ENCODE measurements at places on chromosomes 5 and 9.

DNA sequence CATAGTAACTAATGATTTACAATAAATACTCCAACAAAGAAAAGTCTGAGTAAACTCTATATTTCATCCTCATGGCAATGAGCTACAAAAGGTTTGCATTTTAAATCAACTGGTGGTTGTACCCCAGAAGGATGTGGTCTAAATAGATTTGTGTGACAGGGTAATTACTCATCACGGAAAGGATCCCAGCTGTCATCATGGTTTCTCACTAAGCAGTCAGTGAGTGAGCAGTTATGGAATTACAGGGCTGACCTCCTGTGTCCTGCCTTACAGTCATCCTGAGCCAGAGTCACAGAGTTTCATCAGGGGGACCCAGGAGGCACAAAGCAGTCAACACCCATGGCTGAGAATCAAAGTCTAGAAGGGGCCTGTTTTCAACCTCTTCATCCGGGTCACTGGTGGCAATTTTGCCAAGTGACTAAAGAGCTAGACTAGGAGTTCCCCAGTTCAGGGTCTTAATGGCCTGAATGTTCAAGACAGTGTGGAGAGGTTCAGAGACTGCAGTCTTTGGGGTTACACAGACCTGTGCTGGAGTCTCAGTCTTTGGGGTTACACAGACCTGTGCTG, 210.7 kb upstream of the SLC24A2 start:
- DNase-seq = peak; percentile 91

DNA sequence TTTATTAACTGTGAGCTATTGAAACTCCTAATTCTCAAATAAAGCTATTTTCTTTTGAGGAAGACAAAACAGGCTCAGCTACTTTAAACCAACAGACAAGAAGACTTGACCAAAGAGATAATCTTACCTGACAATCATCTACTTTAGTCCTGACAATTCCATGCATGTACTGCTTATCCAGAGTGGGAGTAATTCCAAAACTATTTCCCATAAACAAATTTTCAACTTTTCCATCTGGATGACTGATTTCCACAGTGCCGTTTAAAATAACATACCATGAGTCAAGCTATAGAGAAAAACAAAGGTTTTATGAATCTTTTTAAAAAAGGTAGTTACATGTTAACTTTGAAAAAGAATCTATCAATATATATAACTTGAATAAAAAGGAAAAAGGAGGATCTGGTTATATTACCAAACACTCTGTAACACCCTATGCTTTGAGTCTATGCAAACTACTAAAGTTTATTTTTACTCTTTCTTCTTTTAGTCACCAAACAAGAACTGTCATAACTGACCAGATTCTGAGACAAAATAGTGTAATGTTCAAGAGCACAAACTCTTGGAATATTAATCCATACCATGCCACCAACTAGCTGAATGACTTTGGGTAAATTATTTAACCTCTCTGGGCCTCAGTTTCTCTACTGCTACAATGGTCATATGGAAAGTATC, 129.7 kb downstream of the RAPGEF6 start:
- DNase-seq = no peak

GRCh38 chr5:141845371-141845851, 32.8 kb downstream of the PCDH1 start:
- DNase-seq = no peak

DNA sequence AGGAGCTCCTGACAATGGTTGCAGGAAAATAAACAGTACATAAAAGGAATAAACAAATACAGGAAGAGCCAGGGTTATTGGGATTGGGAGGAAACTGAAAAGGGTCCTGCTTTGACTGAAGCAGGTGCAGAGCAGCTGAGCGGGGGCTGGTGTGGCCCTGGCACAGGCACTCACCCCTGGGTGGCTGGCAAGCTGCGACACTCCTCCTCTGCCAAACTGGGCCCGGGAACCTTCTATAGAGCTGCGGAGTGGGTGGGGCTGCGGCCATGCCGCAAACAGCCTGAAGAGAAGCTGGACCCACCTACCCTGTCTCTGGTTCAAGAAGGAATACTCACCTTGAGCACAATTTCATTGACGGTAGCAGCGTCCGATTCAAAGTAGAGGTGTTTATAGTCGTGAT, 182.5 kb downstream of the GAPVD1 start:
- DNase-seq = no peak

- DNase-seq = no peak
Observed at GRCh38 chr5:39835371-39835770, 410.6 kb upstream of the DAB2 start.

DNA sequence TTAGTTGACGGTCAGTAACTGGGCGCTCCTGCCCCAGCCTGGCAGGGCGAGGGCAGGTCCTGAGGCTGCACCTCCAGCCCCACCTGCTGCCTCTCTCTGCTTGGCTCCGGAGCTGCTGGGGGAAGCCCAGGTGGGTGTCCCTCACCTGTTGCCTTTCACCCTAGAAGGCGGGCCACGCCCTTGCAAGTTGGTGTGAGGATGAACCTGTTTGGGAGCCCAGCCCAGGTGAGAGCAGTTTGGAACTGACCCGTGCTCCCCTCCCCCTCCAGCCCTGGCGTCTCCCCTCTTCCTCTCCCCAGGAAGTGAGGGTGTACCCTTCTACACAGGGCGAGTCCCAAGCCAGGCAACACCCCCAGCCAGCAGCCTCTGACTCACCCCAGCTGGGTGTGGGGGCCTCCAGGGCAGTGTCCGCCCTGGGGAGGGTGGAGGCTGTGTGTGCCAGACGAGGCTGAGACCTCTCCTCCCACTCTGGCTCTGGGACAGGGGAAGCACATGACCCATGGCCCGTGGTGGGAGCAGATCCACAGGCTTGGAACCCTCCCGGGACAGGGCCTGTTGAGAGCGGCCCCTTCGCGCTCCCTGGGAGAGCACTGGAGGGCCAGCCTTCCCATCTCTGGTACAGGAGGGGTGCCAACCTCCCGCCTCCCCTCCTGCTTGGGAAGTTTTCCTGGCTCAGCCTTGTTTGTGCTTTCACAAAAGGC, 10.4 kb downstream of the LRRC8A start:
- no peak for DNase-seq

- DNase-seq = no peak
Observed at GRCh38 chr5:143582869-143583268, 179.4 kb upstream of the NR3C1 start.

GRCh38 chr5:177545487-177546257, 8.7 kb downstream of the FAM193B start:
- peak; percentile 64 for DNase-seq

DNA sequence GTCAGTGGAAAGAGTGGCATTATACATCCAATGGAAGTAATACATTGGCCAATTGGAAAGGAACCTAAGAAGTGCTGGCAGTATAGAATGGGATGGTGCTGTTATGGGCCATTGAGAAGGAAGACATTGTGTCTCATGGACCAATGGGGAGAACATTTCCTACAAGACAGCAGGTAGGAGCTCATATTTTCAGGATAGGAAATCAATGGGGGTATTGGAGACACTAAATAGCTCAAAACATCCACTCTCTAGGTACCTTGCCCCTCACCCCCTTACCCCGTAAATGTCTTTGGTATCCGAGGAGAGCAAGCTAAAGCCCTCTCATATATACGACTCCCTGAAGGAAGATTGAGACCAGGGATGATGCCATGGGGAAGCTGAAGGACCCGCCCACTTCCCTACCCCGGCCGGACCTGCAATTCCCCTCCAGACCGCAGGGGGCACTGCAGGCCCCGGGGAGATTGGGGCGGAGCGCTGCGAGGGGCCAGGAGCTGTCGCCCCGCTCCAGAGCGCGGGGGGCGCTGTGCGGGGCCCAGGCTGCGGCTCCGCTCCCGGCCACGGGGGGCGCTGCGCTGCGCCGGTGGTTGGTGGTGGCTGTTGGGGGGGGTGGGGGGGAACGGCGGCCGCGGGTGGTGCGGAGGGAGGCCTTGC, at the start of gene KDM3B:
Gene KDM3B, plus strand, starts transcription at position 615 of the 651 bp plus-strand sequence. CDS start 111 bp downstream, outside the sequence.
- DNase-seq = no peak

GRCh38 chr9:99221266-99221620, 499 bp downstream of the ALG2 start:
- DNase-seq = no peak

- DNase-seq = no peak
Observed at GRCh38 chr5:92265804-92266203, 882.7 kb upstream of the ARRDC3 start.

GRCh38 chr5:175820230-175820629, 51.1 kb upstream of the CPLX2 start:
- no peak for DNase-seq

- no peak for DNase-seq
Observed at GRCh38 chr5:127856292-127856691, 153.1 kb downstream of the CCDC192 start.

- no peak for DNase-seq
Observed at GRCh38 chr5:148084269-148084668, 20.5 kb downstream of the SPINK5 start.

- no peak for DNase-seq
Observed at GRCh38 chr5:135642488-135642870, 63.7 kb upstream of the CXCL14 start.

- DNase-seq = no peak
Observed at GRCh38 chr5:53568871-53569270, 8.4 kb downstream of the NDUFS4 start.

DNA sequence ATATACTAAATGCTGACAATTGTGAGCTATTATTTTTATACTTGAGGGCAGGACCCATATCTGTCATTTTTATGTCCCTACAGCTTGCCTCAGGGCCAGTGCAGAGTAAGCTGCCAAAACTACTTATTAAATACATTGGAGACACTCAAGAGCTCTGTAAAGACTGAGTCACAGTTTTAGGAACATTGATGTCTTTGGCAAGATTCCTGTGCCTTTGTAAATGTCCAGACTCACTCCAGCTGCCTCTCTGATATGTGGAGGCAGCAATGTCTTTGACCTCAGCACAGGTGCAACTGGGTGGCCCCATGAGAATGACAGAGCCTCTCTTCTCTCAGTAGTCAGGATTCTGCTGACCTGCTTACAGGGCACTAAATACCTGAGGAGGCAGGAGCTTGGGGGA, 363.2 kb downstream of the OSTF1 start:
- no peak for DNase-seq

DNA sequence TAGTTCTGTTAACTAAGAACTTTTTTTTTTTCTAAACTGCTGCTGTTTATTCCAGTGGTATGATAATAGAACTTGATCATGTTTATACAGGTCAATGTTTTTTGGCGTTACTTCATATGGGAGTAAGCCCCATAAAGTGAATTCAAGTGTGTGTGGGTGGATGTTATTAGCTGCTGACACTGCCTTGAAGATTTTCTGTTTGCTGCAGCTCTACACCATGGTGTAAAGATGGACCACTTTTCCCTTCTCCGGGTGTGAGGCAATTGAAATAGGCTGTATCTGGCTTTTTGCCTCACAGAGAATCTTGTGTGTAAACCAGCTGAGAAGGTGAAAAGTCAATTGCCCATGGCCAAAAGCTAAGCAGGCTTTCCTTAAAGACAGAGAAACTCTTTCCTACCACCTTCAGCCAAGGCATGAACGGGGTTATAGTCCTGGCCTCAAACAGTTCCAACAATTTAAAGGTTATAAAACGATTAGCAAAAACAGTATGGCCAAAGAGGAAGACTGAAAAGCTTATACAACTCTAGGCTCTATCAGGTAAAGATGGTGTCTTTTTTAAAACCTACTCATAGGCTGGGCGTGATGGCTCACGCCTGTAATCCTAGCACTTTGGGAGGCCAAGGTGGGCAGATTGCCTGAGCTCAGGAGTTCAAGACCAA, 33.9 kb upstream of the ABCA1 start:
- no peak for DNase-seq

- no peak for DNase-seq
Observed at GRCh38 chr9:18111146-18111545, 362.8 kb upstream of the ADAMTSL1 start.

DNA sequence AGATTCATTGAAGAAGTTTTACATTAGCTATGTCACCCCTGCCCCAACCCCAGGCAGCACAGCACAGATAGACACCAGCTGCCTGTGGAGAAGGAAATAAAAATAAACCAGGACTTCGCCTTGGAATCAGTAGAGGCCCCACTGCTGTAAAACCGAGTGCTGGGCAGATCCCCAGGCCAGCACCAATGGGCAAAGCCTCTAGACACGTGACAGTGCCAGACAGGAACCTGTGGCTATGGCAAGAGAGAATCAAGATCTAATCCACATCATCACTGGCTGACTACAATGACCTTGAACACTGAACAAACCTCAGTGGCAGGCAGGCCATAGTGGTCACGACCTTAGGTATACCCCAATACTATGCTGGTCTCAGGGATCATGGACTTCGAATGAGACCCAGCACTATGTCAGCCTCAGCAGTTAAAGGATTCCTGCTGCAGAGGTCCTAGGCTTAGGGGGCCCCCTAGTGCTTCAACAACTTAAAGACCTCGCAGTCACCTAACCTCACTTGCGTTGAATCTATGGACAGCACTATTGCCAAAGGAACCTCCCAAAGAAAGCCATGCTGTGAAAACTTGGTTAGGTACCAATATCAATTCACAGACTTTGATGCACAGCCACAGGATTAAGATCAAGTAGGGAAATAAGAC, 2118.6 kb upstream of the C9orf72 start:
- DNase-seq = no peak

DNA sequence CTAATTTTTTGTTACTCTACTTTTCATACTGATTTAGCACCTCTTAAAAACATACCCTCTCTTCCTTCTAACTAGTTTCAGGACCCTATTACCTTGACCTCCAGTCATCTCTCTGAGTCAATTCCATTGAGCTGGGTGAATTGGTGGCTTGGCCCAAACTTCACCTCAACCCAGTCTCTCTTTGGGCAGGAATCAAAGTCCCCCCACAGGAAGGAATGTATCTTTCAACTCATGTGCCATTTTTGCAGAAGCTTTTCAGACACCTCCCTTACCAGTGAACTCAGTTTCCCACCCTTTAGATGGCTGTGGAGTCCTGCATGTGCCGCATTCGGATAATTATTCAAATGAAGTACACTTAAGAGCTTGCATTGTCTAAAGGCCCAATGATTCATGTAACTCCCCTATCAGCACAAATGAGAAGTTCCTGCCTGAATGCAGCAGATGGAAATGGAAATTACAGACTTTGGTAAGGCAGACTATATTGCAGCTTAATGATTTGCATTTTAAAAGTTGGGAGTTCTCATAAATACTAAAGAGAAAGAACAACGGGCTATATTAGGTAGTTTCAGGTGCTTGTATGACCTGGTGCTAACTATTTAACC, 693.5 kb downstream of the PTPRD start:
- no peak for DNase-seq

GRCh38 chr9:127393645-127394044, 3.3 kb upstream of the SLC2A8 start:
- no peak for DNase-seq

- no peak for DNase-seq
Observed at GRCh38 chr9:12657998-12658397, 35.2 kb upstream of the TYRP1 start.

DNA sequence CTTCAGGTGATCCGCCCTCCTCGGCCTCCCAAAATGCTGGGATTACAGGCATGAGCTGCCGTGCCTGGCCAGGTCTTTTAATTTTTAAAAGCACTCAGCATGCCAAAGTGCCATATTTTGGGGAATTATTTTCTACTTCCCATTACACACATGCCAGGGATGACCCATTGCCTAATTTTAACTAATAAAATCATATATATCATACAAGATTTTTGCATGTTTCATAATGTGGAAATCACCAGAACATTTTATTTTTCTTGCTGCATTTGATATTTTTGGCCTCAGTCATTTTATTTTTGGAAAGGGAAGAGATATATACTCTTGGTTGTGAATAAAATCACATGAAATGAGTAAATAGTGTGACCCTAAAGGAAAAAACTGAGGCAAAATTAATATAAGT, 45.3 kb upstream of the TENT2 start:
- no peak for DNase-seq

- DNase-seq = no peak
Observed at GRCh38 chr9:116641292-116642059, 45.6 kb upstream of the TRIM32 start.

All from non-pigmented ciliary epithelial cell (primary cell).